ENCODE measurements at places on chromosomes 3 and 15. TPM values are rescaled to one million over a fixed set of nuclear protein-coding genes. Genes with fewer than 3 reads are reported as not detected.

Gene CPNE9
- total RNA-seq: not detected

GRCh38 chr3:142904639-142905436 is 16.0 kb upstream of the PCOLCE2 start:
- DNase-seq: no peak

DNA sequence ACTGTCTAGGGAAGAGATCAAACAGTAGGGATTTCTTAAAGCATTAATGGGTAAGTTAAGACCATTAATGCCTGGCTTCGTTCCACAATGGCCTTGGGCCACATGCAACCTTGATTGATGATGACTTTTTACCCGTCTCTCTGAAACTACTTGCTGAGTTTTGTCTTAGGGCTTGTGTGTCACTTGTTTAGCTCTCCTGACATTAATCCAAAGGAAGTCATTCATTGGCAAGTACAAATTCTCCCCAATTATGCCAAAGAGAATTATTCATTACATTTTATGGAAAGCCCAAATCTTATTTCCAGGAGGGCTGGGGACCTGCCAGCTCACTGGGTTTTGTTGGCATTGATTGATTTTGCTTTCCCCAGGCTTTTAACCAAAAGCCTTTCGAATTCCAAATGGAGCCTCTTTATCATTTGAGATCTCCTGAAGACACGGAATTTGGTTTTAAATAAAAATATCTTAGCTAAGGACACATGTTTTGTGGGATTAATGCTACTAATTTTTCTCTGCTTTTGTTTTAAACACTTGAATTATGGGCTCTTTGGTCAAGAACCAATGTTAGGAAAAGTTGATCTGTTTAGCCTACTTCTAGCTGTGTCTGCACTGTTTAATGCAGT is 40.7 kb downstream of the SERPINI1 start:
- DNase-seq: no peak

DNA sequence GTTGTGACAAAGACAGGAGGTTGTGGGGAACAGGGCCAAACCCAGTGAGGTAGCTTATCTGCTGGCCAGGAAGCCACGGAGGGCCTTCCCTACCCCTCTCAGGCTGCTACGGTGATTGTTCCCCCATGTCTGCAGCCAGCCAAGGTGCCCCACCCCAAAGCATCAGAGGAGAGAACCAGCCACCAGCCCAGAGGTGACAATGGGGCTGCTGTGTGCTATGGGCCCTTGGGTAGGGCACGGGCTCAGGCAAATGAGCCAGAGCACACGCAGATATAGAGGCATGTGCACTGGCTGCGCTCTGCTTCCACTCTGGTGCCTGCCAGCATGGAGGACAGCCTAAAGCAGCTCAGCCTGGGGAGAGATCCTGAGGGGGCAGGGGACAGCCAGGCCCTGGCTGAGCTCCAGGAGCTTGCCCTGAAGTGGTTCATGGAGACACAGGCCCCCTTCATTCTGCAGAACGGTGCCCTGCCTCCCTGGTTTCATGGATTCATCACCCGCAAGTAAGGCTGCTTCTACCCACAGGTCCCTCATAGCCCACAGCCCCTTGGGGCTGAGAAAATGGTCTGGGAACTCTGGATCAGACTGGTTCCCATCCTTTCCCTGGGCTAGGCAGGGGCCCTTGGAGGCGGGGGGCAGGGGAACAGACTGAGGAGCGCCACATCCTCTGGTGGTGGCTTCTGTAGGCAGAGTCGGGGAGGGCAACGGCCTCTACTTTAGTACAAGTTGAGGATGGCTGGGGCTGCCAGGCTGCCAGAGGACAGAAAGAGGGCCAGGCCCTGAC is at the start of gene SH2D7:
TSS of gene SH2D7 (plus strand) at position 301 of the 781 bp plus-strand sequence. CDS start at position 325, 24 bp downstream.
- DNase-seq: peak; percentile 68

DNA sequence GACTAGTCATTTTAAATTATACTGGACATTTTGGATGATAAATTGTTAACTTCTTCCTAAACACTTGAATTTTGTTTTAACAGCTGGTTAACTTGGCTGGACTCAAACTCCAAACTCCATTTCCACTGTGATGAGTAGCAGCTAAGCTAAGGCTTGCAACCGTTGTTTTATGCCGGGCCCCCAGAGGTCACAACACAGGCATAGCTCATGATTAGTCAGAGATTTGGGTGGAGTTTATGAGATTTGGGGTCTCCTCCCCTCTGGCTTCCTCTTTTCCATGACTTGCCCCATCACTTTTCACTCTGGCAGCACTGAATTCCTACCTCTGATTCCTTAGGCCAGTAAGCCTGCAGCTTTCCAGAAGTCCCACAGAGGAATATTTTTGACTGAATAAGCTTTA is 12.8 kb downstream of the THAP10 start:
- DNase-seq: no peak

DNA sequence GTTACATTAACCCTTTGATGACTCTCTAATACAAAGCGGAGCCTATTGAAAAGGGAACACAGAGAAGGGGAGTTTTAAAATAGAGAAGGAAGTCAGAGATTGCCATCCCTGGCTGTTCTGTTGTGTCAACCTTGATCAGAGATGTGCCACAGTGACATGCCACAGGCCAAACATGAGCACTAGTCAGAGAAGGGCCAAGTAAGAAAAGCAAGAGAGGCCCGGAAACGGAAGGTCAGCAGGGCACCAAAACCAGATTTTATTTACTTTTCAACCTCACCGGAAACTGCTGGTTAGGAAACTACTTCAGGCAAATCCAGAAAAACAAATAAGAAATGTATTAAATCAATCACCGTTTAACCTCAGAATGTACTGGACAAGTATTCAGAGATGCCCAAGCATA is 171.8 kb downstream of the ALCAM start:
- no peak for DNase-seq
